ENCODE measurements at places on chromosomes 11 and 22.

DNA sequence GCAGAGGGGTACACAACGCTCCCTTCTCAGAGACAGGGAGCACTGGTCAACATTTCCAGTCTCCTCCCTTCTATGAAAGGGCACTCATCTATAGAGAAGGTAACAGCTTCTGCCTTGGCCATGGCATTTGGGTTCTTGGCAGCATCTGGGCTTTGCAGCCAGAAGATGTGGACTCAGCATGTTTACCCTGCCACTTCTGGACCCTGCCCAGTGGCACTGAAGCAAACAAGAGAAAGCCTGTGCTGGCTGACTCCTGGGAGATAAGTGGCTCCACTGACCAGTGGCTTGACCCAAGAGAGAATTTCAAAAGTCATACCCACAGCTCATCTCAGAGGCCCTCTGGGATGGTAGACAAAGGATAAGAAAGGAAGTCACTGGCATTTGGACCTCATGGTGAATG lies 8.0 kb downstream of the CSNK2A3 start:
- DNase-seq, result no peak

- DNase-seq, result no peak
Observed at GRCh38 chr11:76700177-76701100, 29.9 kb upstream of the LRRC32 start.

- DNase-seq, result no peak
Observed at GRCh38 chr22:39344046-39344390, 5.8 kb upstream of the SYNGR1 start.

DNA sequence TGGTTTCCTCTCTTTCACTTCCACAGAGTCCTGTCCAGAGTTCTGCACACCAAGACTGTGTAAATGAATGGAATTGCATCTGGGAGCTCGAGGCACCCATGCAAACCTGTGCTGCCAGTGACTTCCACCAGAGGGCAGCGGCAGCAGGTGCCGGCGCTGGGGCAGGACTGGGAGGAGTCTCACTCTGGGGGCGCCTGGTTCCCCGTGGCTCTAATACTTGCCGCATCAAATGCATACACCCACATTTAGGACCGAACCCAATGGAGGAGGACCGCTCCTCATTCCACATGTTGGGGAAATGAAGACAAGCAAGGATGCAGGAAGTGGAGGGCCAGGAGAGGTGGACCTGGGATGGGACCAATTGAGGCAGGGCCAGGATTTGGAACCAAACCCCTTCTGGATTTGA lies 1.1 kb upstream of the CD6 start:
- peak; percentile 77 for DNase-seq

GRCh38 chr22:44102856-44103255 lies 77.9 kb upstream of the PARVG start:
- DNase-seq, result no peak

DNA sequence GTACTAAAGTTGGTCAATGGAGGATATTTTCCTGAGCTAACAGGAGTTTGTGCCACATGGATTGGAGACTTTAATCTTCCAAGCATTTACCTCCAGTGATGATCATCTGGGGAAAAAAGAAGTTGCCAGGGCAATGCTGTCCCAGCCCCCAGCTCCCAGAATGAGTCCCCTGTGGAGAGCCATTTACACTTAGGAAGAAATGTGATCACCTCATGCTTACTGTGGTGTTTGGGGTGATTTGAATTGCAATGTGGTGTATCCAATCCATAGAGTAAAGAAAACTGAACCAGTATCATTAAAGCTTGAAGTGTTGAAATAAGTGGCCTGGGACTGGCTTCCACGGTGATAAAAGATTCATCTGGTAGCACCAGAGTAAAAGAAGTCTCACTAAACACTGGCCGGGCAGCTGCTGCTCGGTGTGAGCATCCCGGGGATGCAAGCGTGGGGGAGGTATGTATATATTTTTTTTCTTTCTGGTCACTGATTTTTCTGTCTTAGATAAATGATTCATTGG lies 117.2 kb upstream of the NTM start:
- DNase-seq, result no peak

- DNase-seq, result no peak
Observed at GRCh38 chr22:31871480-31871879, 72.9 kb upstream of the YWHAH start.

DNA sequence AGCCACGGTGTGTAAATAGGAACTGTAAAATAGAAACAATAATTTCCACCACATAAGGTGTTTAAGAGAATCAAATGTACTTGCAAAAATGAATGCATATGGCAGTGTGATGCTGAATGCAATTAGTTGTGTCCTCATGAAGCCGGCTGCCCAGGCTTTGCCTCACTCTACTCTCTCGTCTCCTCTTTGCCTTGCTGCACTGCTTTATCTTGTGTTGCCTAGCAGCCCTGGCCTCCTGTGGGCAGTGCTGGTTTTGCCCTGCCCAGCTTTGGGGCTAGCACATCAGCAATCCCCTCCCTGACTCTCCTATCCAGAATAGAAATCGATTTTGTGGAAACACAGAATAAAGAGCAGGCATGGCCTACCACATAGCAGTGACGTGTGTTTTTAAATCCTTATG lies 30.0 kb downstream of the LRRC32 start:
- DNase-seq, result no peak

DNA sequence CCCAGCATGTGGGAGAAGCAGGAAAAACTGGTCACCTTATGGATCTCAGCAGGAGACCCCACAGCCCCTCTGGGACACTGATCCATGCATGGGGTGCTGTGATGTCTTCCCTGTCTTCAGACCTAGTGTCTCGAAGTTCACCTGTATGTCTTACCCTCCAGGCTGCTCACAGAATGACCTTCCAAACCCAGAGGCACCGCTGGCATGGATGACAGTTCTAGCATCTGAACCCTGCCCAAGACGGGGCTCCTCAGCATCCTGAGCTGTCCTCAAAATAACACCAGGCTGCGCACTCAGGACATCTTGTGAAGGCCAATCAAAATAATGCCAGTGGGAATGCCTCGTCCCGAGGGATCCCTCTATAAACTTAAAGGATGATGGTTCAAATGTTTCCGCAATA lies 824.9 kb downstream of the TBC1D22A start:
- no peak for DNase-seq

DNA sequence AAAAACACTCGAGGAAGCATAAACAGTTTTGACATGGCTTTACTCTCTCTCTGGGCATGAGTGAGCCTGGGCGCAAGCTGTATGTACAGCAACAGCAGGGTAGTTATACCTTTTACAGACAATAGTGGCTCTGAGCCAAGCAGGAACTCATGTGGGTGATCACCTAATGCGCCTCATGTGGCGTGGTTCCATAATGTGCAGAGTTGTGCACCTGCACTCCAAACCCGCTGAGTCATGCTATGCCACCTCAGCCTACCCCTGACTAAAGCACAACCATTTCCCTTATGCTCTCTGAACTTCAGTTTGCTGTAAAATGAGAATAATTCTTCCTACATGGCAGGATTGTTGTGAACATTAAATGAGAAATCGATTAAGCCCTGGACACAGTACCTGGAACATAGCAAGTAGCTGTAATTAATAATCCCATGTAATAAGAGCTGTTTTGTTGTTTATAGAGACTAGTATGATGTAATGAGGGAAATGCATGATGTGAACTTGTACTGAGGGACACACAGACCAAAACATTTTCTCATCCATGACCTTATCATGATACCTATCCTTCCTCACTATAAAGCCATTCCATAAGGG lies 71.6 kb downstream of the CCDC34 start:
- DNase-seq, result no peak

GRCh38 chr11:2358754-2359442 lies 18.2 kb upstream of the CD81 start:
- no peak for DNase-seq

- DNase-seq, result no peak
Observed at GRCh38 chr11:93160808-93161207, 37.0 kb downstream of the SLC36A4 start.

- no peak for DNase-seq
Observed at GRCh38 chr11:29282088-29282487, 734.7 kb downstream of the KCNA4 start.

GRCh38 chr11:62774407-62774806 lies 3.2 kb downstream of the TAF6L start:
- no peak for DNase-seq

DNA sequence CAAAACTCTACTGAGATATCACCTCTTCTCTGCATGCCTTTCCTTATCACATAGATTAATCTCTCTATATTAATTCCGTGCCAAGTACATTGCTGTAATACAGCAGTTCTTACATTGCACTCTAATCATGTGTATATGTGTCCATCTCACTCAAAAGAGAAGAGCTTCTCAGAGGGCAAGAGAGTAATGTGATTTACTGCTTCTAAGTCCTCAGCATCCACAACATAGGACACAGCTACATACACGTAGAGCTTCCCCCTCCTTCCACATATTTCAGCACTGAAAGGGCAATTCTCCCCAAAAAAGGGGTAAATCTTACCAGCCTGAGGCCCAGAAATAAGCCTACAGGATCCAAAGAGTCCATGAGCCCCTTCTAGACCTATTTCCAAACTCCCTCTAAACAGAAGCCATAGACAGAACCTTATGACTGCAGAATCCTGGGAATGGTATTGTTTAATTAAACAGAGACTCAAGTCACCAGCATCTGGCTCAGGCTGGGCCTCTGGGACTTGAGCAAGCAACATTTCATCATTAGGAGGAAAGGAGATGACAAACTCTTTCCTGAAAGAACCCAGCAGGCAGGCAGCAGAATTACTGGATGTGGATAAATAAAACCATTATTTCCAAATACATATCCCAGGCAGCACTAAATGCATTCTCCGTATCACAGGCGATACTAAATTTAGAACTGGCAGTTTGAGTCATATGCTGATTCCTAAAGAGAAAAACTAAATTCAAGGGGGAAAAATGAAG lies 87.2 kb downstream of the KCNC1 start:
- DNase-seq, result no peak

- no peak for DNase-seq
Observed at GRCh38 chr11:125892071-125892470, 4.6 kb downstream of the HYLS1 start.

DNA sequence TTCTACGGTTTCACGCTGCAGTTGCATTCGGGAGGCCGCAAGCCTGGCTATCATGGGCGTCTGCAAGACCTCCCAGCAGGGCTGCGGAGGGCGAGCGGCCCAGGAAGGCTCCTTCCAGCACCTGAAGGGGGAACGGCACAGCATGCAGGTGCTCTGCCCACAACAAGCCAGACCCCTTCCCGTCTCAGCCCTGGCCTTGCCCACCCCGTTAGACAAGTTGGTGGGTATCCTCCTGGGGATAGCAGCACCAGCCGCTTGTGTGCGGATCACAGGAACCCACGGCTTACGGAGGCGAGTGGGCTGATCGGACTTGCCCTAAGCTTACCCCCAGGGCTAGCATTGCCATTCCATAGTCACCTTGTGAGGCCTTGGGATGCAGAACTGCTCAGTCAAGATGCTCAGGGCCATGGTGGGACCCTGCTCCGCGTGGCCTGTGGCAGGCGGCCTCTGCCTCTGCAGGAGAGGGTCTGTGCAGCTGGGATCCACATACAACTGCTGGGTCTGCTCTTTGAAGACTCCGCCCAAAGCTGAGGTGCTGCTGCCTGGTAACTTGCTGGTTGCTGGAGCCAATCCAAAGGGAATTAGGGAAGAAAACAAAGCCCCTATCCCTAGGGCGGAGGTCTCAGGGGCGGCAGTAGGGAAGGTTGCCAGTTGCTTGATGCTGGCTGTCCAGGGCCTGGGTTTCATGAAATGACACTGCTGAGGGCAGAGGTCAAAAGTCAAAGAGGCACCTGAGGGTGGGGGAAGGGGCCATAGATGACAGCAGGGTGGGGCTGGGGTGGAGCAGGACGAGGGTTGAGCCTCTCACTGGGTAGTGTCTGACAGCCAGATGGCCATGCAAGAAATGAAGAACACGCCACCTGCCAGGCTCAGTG lies 1.4 kb upstream of the OSBPL5 start:
- DNase-seq, result no peak

DNA sequence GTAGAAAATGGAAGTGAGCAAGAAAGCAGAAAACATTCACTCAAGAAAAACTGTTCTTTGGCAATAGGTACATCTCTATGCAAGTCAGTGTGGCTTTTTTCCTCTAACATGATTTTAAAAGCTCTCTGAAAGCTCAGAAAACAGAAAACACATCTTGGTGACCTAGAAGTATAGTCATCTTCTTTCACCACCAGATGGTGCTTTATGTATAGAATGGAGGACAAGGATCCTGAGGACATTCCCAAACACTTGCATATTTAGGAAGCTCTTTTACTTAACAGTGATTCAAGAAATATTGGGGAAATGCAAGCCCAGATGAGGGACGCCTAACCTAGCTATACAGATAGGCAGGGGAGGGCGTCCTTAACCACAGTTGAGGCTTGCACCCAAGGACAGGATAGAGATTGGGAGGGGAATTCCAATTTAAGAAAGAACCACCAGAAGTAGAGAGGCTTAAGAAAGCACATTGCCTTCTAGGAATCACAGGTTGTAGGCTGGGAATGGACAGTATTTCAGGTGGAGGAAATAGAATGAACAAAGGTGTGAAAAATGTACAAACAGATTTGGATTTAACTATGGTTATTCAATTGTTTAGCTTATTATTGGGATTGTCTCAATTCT lies 13.8 kb upstream of the CCDC81 start:
- no peak for DNase-seq

GRCh38 chr11:17591293-17591692 lies 44.2 kb downstream of the OTOG start:
- no peak for DNase-seq

- DNase-seq, result no peak
Observed at GRCh38 chr11:69682681-69683326, 7.7 kb upstream of the LTO1 start.

- DNase-seq, result no peak
Observed at GRCh38 chr22:31520051-31520450, 23.7 kb downstream of the SFI1 start.

- no peak for DNase-seq
Observed at GRCh38 chr11:120131941-120132644, 5.8 kb downstream of the TRIM29 start.

GRCh38 chr11:10305964-10306918 lies 1.4 kb downstream of the ADM start:
- no peak for DNase-seq

DNA sequence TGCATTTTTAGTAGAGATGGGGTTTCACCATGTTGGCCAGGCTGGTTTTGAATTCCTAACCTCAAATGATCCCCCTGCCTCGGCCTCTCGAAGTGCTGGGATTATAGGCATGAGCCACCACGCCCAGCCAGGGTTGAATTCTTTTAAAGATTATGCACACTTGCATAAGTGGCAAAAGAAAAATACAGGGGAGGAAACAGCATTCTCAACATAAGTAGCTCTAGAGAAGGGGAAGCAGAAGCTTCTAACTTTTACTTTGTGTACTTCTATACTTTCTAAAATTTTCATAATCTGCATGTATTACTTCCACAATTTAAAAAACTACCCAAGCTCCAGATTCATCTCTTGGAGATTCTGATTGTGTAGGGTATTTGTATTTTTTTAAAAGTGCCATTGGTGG lies 108.0 kb downstream of the SLC1A2 start:
- DNase-seq, result no peak

GRCh38 chr22:46354993-46355305 lies 19.4 kb downstream of the TRMU start:
- DNase-seq, result no peak

GRCh38 chr11:67240576-67241389 lies 25.5 kb upstream of the GRK2 start:
- DNase-seq, result peak; percentile 73

GRCh38 chr22:35570686-35571194 lies 30.1 kb downstream of the RASD2 start:
- no peak for DNase-seq

GRCh38 chr11:36449561-36450096 lies 60.4 kb downstream of the TRAF6 start:
- DNase-seq, result no peak
